ENCODE measurements at places on chromosomes 12 and 14.

DNA sequence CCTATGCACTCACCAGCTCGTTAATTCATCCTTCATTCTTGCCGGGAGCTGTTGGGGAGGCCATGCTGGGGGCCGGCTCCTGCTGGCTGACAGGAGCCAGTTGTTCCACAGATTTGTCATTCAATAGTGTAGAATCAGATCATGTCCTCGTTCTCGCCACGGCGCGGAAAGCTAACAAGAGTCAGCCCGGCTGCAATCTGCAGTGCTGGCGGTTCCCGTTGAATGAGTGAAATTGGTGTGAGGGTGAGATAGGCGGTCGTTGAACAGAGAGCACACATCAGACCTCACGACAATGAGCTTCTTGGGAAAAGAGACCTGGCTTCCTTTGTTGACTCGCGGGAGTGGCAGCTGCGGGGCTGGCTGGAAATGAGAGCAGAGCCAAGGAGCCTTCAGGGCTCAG lies 57.5 kb downstream of the KIF26A start:
- peak; percentile 58 for DNase-seq

- DNase-seq, result no peak
These were observed 4.0 kb upstream of the YEATS4 start for GRCh38 chr12:69355363-69356028.

- DNase-seq, result no peak
These were observed 11.7 kb upstream of the RIN3 start for GRCh38 chr14:92501891-92502351.

DNA sequence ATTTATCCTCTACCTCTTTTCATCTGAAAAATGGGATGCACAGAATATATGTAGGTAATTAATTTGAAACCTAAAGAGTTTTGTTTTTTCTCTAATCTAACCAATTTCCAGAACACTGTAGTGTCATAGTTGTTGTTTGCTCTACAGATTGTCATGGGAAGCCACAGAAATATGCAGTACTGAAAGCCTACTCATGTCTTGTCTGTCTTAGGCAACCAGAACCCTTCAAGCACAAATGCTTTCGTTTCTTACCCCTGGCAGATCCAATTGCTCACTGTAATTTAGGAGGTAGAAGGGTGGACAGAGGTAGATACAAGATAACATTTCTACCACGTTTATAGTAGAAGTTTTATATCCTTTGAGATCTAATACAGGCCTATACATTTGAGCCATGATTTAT lies 330.2 kb upstream of the NOVA1 start:
- no peak for DNase-seq

DNA sequence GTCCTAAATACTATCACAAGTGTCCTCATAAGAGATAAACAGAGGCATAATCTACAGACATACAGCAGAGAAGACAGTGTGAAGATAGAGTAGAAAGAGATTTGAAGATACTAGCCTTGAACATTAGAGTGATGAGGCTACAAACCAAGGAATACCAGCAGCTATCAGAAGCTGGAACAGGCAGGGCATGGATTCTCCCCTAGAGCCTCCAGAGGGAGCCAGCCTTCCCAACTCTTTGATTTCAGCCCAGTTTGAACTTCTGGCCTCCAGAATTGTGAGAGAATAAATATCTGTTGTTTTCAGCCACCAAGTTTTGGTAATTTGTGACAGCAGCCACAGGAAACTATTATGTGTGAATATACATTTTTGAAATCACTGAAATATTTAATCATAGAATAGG lies 47.2 kb downstream of the CCDC91 start:
- no peak for DNase-seq

- DNase-seq, result peak; percentile 85
These were observed 369.1 kb downstream of the NPAS3 start for GRCh38 chr14:33307691-33308251.

DNA sequence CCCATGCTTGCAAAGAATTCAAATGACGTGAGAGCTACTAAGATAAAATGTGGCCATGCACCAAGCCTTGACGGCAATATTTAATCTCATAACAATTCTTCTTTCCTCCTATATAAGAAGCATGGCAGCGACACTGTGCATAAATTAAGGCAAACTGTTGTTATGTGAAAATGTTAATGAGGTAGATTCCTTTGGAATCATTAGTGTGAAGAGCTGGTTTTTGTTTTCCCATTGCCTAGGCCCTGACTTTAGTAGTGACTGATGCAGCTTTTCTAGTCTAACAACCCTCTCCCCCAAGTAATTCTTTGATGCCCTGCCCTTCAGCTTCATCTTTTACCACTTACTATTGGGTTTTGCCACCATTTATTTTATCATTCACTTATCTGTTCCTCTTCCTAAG lies 10.6 kb upstream of the PSEN1 start:
- no peak for DNase-seq

DNA sequence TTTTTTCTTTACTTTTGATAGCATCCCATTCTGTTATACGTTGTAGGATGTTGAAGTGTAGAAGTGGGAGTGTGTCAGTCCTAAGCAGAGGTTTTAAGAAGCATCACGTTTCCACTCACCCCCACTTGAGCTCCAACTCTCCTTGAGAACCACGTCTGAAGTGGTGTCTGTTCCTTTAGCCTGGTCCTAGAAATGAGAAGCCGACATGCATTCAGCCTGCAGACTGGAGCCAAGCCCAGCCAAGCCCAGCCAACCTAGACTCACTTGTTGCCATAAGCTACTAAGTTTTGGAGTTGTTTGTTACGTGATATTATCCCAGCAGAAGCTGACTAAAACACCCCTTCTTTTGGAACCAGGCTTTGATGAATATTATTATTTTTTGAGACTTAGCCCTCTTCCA lies 4.4 kb upstream of the ELK3 start:
- no peak for DNase-seq

GRCh38 chr12:24697295-24697694 lies 251.6 kb downstream of the BCAT1 start:
- no peak for DNase-seq

- no peak for DNase-seq
These were observed 188.6 kb downstream of the EGLN3 start for GRCh38 chr14:33762161-33762851.
